ENCODE measurements at places on chromosomes 11 and 22. TPM values are rescaled to one million over a fixed set of nuclear protein-coding genes. Genes with fewer than 3 reads are reported as not detected.

OLFML1 gene
- total RNA-seq, result 16.9 TPM

LRRC32 gene
- 27.7 TPM for total RNA-seq

PTGDR2 gene
- not detected for total RNA-seq

KCTD17 gene
- 32.0 TPM for total RNA-seq

CCDC179 gene
- not detected for total RNA-seq

All from right cardiac atrium (tissue), 5 donors.